Stimulated activated CD4-positive, alpha-beta T cell treated with anti-CD3 and anti-CD28 coated beads, Interleukin-4, amount 100 ng/mL, for 24 hours (primary cell): ENCODE measurements at places on chromosomes 11 and 22.

DNA sequence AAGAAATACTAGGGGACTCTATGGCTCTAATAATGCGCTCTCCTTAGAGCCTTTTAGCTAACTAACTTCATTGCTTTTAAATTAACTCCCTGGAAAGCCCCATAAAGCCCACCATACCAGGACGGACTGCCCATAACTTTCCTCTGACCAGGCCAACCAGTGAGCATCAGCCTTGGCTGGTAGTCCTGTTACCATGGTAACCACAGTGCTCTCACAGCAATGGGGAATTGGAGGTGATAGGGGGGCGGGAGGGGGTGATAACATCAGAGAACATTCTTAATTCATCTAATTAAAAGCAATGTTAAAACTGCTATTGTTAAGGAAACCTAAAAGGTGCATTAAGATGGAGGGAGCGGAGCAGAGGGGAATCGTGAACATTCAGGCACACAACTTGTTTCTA lies 27.2 kb upstream of the CHRM4 start:
- DNase-seq, result no peak

DNA sequence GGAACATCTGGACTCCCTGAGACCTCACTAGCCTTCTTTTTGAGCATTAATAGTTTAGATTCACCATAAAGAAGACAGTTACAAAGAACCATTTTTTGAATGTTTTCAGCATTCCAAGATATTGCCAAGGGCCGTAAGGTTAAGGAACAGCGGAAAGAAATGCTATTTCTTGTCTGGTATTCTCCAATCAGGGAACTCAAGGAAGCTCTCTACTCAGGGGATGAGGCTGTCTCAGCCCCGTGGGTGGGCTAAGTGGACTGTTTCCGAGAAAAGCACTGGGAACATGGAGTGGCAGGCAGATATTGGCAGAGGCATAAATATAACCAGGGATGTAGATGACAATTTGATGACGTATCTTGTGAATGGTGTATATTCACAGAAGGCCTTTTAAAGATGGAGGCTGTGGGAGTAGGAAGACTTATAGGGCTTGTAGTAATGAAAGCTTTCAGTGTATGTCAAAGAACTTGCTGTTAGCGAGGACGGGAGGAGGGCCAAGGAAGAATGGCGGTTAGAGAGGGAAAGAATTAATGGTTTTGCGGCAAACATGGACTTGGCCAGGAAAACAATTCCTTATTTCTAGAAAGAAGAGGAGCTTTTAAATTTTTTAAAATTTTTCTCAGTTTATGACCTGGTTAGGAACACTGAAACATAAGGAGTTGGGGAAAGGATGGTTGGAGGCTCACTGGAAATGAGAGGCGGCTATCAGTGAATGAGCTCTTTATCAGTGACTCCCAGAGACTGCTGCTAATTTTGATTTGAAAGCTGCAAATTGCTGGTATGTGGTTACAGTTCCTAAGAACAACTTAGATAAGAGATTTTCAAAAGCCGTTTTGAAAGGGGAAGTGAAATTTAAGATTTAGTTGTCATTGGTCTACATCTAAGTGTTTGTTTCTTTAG lies 64.6 kb downstream of the ST3GAL4 start:
- no peak for DNase-seq

DNA sequence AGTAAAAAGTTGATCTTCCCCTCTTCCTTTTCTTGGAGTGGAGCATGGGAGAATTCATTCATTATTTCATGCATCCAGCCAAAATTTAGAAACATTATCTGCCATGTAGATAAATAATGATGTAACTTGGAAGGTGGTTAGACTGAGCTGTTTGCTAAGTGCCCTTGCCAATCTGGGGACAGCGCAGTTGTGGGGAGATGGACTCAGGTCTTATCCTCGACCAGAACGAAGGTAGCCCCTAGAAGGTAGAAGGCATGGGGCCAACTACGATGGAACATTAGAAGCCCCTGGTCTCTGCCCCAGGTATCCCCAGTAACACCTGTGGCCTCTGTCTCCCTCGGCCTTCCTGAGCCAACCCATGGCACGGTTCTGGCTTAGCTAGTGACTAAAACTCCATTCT lies 53.0 kb upstream of the TIMP3 start:
- no peak for DNase-seq

- DNase-seq, result no peak
Observed at GRCh38 chr11:105229257-105229656, 89.7 kb upstream of the CARD18 start.

GRCh38 chr11:72451831-72452376 lies 17.6 kb upstream of the CLPB start:
- DNase-seq, result no peak

- DNase-seq, result no peak
Observed at GRCh38 chr11:110897035-110897434, 184.8 kb upstream of the ARHGAP20 start.

- no peak for DNase-seq
Observed at GRCh38 chr11:57348052-57348451, 9.9 kb downstream of the P2RX3 start.

GRCh38 chr11:124481365-124482323 lies 36.1 kb upstream of the OR8B8 start:
- no peak for DNase-seq

DNA sequence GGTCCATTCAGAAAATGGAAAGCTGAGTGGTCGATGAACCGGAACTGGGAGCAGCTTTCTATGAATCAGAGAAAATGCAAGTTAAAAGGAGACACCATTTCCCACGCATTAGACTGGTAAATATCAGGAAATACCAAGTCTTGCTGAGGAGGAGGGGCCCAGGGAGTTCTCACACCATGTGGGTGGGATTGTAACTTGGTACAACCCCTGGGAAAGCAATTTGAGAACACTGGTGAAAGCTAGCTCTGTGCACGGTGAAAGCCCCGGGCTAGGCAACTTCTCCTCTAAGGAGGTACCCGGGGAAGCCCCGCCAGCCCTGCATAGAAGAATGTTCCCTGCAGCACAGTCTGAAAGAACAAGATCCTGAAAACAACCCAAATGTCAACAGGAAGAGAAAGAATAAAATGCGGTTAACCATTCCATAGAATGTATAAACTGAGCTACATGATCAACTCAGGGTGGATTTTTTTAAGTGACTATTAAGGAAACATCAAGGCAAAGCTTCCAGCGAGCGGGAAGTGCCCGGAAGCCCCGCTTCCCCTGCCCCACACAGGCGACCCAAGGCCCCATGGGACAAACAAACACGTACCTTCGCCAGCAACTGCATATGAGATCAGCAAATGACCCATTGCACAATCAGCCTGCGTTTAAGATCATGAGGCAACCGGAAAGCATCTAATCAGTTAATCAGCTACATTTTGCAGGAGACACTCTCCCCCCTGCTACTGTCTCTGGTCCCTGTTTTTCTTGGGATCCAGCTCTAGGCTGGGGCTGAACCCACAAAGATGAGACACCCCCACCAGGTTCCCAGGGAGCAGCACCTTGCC lies 11.3 kb downstream of the SHANK2 start:
- no peak for DNase-seq

DNA sequence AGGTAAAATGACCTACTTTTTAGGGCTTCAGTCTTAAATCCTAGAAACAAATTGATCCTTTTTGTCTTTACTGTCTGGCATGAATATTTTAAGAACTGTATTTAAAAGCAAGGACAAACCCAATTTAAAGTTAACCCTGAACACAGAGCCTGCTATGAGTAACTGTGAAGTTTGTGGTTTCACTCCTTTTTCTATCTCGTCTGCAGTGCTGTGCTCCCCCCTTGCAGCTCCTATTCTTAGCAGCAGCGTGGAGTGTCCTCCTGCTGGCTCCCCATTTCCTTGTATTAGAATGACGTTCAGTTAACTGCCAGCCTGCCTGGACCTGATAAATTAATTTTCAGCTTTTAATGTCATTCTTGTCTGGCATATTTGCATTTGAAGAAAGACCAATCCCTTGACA lies 40.0 kb upstream of the LRRC4C start:
- no peak for DNase-seq

- DNase-seq, result no peak
Observed at GRCh38 chr11:28447226-28447625, 339.0 kb downstream of the METTL15 start.

GRCh38 chr11:32003335-32003734 lies 87.5 kb upstream of the RCN1 start:
- no peak for DNase-seq

- DNase-seq, result no peak
Observed at GRCh38 chr11:124886476-124886875, 11.2 kb downstream of the ROBO4 start.

GRCh38 chr22:46537225-46537945 lies at the start of gene CELSR1:
CELSR1 (minus strand) TSS chr22:46537620; CDS start chr22:46537170, 450 bp downstream.
- no peak for DNase-seq

DNA sequence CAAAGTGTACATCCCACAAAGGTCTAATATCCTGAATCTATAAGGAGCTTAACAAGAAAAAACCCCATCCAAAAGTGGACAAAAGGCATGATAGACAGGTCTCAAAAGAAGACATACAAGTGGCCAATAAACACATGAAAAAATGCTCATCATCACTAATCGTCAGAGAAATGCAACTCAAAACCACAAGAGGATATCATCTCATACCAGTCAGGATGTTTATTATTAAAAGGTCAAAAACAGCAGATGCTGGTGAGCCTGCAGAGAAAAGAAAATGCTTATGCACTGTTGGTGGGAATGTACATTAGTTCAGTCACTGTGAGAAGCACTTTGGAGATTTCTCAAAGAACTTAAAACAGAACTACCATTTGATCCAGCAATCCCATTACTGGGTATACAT lies 12.7 kb downstream of the LGALS12 start:
- DNase-seq, result no peak

DNA sequence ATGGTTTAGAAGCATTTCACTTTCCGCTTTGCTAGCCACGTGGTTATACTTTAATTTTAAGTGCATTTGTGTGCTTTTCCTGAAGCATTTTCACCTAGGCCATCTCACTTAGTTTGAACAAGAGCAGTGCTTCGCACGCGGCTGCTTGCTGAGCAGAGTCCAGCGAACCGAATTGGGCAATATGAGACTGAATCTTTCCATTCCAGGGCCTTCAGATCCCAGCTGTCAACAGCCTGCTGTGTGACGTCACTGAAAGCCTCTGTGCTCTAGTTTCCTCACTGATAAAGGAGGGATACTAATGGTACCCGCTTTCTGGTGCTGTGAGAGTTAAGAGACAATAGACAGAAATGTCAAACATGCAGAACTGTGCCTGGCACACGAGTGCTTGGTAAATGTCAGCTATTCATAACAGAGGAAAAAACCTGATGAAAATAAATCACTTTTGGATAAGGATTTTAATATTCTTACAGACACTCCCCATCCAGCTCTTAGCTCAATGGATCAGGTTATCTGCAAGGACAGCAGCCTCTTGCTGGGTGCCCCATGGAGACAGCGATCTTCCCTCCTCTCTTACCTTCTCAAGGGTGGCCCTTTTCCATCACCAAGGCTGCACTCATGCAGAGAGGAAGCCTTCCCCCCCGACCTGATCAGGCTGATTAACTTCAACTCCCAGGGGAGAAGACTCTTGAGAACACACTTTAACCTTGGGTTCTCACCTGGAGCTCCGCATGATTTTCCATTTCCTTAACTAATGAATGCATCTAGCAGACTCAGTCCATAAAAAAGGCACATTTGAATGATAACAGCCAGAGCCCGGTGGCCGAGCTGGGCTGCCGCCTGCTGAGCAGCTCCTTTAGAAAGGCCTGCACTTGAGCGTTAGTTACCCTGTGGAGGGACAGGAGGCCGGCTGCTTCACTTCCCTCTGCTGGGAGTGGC lies 3.5 kb upstream of the GLB1L3 start:
- DNase-seq, result no peak

DNA sequence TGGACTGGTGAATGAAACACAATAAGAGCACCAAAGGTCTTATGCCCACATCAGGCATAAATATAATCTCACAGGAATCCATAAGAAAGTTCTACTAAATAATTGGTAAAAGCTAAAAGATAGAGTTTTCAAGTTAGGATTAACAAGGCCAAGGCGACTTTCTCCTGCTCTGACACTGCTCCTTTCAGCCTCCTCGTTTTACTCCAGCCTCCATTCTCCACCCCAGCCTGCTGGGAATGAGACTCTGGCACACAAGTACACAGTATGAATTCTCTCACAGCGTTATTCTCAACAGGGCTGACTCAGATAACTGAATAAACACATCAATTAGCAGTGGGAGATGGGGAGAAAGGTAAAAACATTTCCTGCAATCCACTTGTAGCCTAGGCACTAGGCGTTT lies 94.9 kb downstream of the APOL5 start:
- DNase-seq, result no peak

GRCh38 chr22:27212102-27212501 lies 554.7 kb downstream of the MIAT start:
- no peak for DNase-seq

DNA sequence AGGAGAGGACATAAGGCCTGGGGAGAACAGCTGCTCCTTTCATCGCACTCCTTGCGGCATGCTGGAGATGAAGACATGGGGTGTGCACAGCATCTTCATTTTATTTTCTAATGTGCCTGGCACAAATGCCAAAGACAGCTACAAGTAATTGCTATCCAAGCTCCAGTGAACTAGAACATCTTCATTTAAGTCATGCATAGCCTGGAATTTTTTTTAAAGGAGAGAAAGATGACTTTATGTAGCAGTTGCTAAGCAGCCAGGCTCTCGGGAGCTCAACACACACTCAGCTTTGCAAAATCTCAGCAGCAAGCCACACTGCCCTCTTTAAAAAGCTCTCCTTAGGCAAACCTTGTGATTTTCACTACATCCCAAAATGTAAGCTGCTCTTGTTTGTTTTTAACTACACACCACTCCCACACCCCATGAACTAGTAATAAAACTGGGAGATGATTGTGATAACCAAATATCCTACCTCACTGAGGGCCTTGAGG lies 164.5 kb upstream of the POU2AF2 start:
- no peak for DNase-seq

- no peak for DNase-seq
Observed at GRCh38 chr22:27676545-27677213, 124.9 kb downstream of the MN1 start.

DNA sequence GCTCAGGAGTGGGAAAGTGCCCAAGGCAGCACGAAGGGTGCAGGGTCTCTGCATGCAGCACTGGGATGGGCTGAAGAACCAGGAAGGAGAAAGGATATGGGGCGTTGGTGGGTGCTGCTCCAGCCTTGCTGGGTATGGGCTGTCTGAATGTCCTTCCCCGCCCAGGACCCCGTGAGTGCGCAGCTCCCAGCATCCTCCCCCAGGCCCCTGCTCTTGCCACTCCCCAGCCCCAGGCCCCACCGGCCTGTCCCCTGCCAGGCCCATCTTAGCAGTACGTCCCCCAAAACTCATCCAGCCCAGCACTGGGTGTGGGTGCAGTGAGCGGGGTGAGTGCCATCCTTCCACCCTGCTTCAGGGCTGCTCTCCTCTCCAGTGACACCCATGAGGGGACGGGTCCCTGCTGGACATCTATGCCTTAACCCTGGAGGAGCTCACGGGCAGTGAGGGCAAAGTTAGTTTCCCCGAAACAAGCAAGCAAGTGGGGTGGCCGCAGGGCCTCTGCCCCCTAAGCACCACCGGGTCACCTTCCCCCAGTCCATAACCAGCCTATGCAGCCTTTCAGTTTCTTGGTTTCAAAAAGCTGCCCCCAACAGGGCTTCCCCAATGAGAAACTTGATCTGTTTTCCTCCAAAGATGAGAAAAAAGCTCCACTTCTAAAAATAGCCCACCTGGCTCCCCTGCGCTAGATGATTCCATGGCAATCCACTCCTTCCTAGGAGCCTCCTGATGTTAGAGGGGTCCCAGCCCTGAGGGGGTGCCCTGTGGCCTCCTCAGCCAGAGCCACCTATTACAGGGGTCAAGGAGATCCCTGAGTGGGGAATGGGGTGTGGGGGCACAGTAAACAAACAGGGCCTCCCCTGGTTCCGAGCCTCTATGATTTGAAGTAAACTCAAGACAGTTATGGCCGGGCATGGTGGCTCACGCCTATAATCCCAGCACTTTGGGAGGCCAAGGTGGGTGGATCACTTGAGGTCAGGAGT lies 103.8 kb downstream of the MORC2 start:
- DNase-seq, result no peak

GRCh38 chr11:78551066-78551465 lies 23.6 kb downstream of the NARS2 start:
- DNase-seq, result no peak
